ENCODE measurements at places on chromosomes 11 and 22. TPM values are rescaled to one million over a fixed set of nuclear protein-coding genes. Genes with fewer than 3 reads are reported as not detected.

DNA sequence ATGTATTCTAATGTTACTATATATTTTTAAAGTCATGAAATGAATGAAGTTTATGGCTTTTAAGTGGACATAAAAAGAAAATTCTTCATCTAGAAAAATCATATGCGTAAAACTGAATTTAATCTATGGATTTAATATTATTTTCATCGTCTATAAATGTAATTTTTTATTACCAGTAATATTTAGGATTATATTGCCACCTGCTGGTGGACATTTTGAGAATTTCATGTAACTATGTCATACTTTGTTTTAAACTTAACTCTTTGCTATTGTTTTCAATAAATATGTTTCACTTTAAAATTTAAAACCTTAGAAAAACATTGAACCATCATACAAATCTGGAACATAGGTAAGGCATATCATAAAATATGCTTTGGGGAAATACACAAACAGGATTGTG, 66.5 kb upstream of the CEP126 start:
- H3K4me3 ChIP-seq, result no peak overlapping the region
- DNase-seq, result peak; percentile 79
- no peaks in the 10 kb centered on the region for H3K27me3 ChIP-seq
- H3K4me1 ChIP-seq, result no peaks in the 10 kb centered on the region
- H3K27ac ChIP-seq, result no peak overlapping the region

OR51B5 gene
- 4.2 TPM for total RNA-seq

- no peaks in the 10 kb centered on the region for H3K36me3 ChIP-seq
- DNase-seq, result no peak
- H3K4me1 ChIP-seq, result peaks cover 2% of the 10 kb centered on the region
- H3K27me3 ChIP-seq, result peaks cover 3% of the 10 kb centered on the region
Observed at GRCh38 chr11:134613646-134614045, 201.6 kb upstream of the B3GAT1 start.

GRCh38 chr11:45967506-45967905, 45.0 kb downstream of the LARGE2 start:
- H3K4me1 ChIP-seq, result no peaks in the 10 kb centered on the region
- H3K27ac ChIP-seq, result no peak overlapping the region
- peaks cover 20% of the 10 kb centered on the region for H3K36me3 ChIP-seq

DNA sequence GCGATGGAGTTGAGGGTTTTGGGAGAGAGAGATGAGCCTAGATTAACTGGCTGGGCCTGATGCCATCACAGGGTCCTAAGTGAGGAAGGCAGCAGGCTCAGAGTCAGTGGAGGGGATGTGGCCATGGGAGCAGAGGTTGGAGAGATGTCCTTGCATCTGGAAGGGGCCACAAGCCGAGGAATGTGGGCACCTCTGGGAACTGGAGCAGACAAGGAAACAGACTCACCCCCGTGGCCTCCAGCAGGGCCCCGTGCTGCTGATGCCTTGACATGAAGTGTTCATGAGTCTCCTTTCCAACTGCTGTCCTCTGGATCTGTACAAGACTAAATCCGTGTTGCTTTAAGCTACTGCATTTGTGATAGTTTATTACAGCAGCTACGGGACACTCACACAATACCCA, 49.2 kb downstream of the SHISAL1 start:
- no peak for DNase-seq
- no peaks in the 10 kb centered on the region for H3K4me1 ChIP-seq
- H3K36me3 ChIP-seq, result no peaks in the 10 kb centered on the region
- no peak overlapping the region for H3K4me3 ChIP-seq

- no peaks in the 10 kb centered on the region for H3K36me3 ChIP-seq
- H3K4me3 ChIP-seq, result no peak overlapping the region
- no peak overlapping the region for H3K27ac ChIP-seq
Observed at GRCh38 chr11:118092907-118093571, 6.3 kb upstream of the SMIM35 start.

DNA sequence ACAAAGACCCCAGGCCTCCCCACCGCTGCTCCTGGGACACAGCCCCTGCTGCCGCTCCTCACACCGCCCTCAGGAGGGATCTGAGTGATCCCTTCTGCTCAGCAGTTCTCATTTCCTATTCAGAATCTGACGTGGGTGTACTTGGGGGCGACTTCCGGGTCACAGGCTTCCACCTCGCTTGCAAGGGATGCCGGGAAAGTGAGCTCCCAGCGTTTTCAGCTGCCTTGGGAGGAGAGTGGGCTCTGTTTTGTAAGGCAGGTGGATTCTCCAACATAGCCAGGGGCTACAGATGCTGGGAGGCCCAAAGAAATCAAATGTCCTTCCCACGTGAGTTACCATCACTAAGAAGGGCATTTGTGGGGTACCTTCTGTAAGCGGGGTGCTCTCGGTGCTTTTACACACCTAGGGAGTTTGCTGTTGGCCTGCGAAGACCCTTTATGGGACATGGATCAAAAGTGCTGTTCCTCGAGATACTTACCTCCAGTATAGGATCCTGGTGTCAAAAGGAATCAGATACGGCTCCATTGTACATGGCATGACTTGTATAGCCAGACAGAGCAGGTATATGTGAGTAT, 9.7 kb upstream of the LRRC10B start:
- H3K27me3 ChIP-seq, result peaks cover 2% of the 10 kb centered on the region
- no peak overlapping the region for H3K27ac ChIP-seq
- DNase-seq, result no peak
- H3K36me3 ChIP-seq, result no peaks in the 10 kb centered on the region
- H3K4me3 ChIP-seq, result no peak overlapping the region
- H3K4me1 ChIP-seq, result peaks cover 2% of the 10 kb centered on the region

HBG1 gene
- total RNA-seq, result 1.6 TPM

DNA sequence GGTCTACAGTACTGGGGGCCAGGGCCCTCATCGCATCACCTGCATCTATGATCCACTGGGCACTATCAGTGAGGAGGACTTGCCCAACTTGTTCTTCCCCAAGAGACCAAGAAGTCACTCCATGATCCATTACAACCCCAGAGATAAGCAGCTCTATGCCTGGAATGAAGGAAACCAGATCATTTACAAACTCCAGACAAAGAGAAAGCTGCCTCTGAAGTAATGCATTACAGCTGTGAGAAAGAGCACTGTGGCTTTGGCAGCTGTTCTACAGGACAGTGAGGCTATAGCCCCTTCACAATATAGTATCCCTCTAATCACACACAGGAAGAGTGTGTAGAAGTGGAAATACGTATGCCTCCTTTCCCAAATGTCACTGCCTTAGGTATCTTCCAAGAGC, 3.8 kb upstream of the PPFIBP2 start:
- H3K4me1 ChIP-seq, result peaks cover 6% of the 10 kb centered on the region
- H3K4me3 ChIP-seq, result no peak overlapping the region
- H3K27ac ChIP-seq, result no peak overlapping the region
- no peak for DNase-seq
- no peaks in the 10 kb centered on the region for H3K36me3 ChIP-seq
- peaks cover 9% of the 10 kb centered on the region for H3K27me3 ChIP-seq

GRCh38 chr22:48371391-48371790, 1456.3 kb downstream of the BRD1 start:
- H3K36me3 ChIP-seq, result no peaks in the 10 kb centered on the region
- no peak overlapping the region for H3K4me3 ChIP-seq
- H3K4me1 ChIP-seq, result no peaks in the 10 kb centered on the region
- H3K27ac ChIP-seq, result no peak overlapping the region
- no peak for DNase-seq

ZNF214 gene
- total RNA-seq, result 14.1 TPM

GRCh38 chr11:86811637-86812321, 11.4 kb downstream of the PRSS23 start:
- H3K4me1 ChIP-seq, result peaks cover 6% of the 10 kb centered on the region
- DNase-seq, result no peak
- H3K27ac ChIP-seq, result no peak overlapping the region
- no peaks in the 10 kb centered on the region for H3K36me3 ChIP-seq
- no peak overlapping the region for H3K4me3 ChIP-seq
- no peaks in the 10 kb centered on the region for H3K27me3 ChIP-seq

BBOX1 gene
- total RNA-seq, result 1.1 TPM

- no peaks in the 10 kb centered on the region for H3K36me3 ChIP-seq
- H3K4me3 ChIP-seq, result no peak overlapping the region
Observed at GRCh38 chr11:86593833-86594232, 78.6 kb downstream of the ME3 start.

GRCh38 chr11:3224401-3225057, 5.9 kb upstream of the MRGPRG start:
- DNase-seq, result no peak
- H3K4me1 ChIP-seq, result peaks cover 9% of the 10 kb centered on the region
- no peak overlapping the region for H3K4me3 ChIP-seq
- no peak overlapping the region for H3K27ac ChIP-seq

DNA sequence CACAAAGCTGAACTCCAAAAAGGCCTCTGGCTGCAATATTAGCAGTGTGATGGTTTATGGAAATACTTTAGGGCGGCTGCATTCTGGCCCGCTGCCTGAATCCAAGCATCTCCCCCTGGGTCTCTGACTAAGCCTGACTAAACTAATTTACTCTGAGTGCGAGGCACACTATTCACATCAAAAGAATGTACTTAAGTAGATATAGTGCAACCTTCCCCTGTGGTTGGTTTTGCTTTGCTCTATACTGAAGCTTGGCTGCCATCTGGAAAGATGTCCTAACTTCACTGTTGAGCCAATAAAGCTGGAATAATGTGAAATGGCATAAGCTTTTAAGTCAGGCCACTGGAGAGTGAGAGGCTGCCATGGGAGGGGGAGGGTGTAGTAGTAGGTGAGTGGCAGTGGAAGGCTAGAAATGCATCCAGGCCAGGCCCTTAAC, 321.6 kb downstream of the AASDHPPT start:
- no peaks in the 10 kb centered on the region for H3K36me3 ChIP-seq
- no peaks in the 10 kb centered on the region for H3K4me1 ChIP-seq
- no peak overlapping the region for H3K27ac ChIP-seq
- peak; percentile 54 for DNase-seq

DNA sequence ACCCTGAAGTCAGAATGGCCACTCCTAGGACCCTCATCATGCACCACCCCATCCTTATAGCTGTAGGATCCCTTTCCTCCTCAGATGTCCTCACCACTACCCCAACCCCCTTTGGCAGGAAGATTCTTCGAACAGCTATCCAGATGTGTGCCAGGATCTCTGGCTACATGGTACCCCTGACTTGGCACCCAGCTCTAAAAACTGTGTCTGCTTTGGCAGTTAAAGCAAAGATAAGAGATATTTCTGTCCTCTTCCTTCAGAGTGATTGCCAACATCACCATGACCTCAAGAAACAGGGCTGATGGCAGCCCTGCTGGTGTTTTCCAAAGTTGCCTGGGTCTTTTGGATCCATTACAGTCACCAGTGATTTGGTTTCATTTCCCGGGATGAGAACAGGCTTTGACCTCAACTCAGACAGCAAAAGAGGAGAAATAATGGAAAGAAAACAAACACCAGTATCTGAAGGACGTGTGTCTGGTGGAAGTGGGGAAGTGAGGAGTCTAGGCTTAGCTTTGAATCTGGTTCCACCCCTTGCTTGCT, 4.3 kb upstream of the NRIP3 start:
- peaks cover 12% of the 10 kb centered on the region for H3K4me1 ChIP-seq
- no peak for DNase-seq
- no peaks in the 10 kb centered on the region for H3K36me3 ChIP-seq

DNA sequence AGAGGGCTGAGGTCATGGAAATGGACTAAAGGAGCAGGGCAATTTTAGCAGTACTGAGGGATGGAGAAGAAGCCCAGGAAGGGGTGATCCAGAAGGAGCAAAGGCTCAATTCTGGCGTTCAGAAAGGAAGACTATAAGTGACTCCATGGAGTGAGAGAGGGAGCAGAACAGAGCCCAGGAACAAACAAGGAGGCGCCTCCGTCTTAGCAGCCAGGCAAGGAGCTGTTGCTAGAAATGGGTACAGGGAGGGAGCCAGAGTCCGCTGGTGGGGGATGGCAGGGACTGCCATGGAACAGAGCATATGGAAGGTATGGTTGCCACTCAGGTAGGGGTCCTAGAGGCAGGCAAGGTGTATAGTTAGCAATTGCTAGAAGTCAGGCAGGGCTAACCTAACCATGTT, 20.5 kb upstream of the STK33 start:
- no peaks in the 10 kb centered on the region for H3K4me1 ChIP-seq
- no peaks in the 10 kb centered on the region for H3K27me3 ChIP-seq
- H3K36me3 ChIP-seq, result no peaks in the 10 kb centered on the region

DNA sequence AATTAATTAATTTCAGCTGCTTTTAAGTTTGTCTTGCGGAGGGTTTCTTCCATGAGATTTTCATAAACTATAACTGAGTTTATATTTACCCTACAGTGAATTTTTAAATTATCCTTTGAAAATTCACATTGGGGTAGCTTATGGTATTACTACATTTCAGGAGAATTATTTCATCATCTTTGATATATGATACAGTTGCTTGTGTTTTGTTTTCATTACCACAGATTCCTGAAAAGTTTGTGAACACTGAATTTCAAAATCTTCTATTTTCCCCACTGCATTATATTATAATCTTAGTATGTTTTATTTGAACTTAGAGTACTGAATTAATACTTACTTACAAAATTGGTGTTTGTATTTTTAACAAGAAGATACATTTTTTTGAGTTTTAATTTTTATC, 24.4 kb downstream of the METTL15 start:
- no peak for DNase-seq
- H3K27ac ChIP-seq, result no peak overlapping the region
- no peak overlapping the region for H3K4me3 ChIP-seq
- no peaks in the 10 kb centered on the region for H3K27me3 ChIP-seq
- no peaks in the 10 kb centered on the region for H3K4me1 ChIP-seq

ABCG4 gene
- total RNA-seq, result not detected

CRYBA4 gene
- not detected for total RNA-seq

- peaks cover 19% of the 10 kb centered on the region for H3K4me1 ChIP-seq
- DNase-seq, result no peak
- H3K36me3 ChIP-seq, result no peaks in the 10 kb centered on the region
- no peak overlapping the region for H3K27ac ChIP-seq
- H3K4me3 ChIP-seq, result no peak overlapping the region
- H3K27me3 ChIP-seq, result no peaks in the 10 kb centered on the region
Observed at GRCh38 chr11:123564221-123564620, 90.2 kb downstream of the SCN3B start.

DNA sequence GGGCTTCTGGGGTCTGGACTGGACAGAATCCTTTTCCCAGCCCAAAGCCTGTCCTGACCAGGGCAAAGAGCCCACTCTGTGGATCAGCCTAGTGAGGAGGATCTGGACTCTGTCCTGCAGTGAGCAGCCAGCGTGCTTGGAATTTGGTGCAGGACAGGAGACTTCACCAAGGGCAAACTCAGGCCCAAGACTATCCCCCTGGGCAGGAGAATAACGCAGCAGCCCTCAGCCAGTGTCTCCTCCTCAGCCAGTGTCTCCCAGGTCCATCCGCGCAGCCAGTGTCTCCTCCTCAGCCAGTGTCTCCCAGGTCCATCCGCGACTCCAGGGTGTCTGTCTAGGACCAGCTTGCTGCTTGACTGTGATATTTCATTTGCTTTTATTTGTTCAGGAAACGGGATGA, 1334.0 kb downstream of the TBC1D22A start:
- no peak for DNase-seq
- H3K27me3 ChIP-seq, result no peaks in the 10 kb centered on the region
